LHCN-M2 (cell line): ENCODE measurements at places on chromosomes 4 and X. TPM values are rescaled to one million over a fixed set of nuclear protein-coding genes. Genes with fewer than 3 reads are reported as not detected.
A peak's percentile ranks its signal among the peaks of the same experiment; 100 is the strongest.

Gene IL13RA2
- not detected in 2 replicates for total RNA-seq

DNA sequence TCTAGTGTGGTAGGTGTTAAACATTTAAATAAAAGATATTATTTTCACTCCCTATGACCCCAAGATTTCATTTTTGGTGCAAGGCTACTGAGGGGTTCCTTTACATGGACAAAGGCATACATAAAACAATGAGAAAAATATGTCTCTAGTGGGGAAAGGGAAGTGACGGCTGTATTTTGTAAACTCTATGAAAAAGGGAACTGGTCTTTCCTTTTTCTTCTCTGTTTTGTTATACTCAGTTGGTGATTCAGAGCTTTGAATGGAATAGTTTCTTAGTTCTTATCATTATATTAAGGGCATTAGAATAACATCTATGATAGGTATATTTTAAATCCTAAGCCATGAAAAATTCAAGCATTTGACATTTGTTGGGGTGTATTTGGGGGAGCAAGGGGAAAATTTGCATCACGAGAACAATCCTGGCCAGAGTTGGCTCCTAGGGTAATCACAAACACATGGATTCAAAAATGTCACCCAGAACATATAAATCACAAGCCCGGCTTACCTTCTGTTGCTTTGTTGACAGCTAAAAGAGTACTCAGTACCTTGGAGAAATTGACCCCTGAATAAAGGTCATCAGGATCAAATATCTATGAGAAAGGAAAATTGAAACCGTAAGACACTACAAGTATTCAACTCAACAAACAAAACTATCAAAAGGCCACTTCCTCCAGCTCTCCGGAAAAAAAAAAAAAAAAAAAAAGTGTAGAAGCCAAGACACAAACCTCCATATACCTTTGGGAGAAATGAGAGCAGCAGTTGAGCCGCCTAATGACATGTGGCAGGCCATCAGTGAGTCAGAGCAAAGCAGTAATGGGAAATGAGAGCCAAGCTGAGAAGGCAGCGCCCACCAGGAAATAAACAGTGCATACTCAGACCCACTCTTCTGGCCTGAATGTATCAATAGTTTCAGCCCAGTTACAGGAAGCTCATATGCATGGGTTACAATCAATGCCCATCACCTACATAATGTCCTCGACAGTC lies 33.4 kb downstream of the ARHGEF6 start:
- peak; percentile 30 for DNase-seq

Gene ADH1B
- not detected in 2 replicates for total RNA-seq

DNA sequence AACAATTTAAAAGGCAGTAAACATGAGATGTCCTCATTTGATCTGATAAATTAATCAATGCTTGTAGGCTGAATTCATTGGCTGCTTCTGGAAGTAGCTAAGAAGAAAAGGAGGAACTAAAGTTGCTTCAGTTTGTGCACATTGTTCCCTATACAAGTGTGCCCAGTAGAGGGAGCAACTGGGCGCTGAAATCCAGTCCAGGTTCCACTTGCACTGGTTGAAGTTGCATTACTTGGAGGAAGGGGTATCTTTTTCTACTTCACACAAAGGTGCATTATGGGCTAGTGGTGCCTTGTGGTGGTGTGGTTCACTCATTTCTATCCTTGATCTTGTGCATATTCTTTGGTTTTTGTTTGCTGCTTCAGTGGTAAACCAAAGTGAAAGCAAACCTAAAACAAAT lies 67.9 kb upstream of the SOX3 start:
- DNase-seq, result peak; percentile 5

Gene BEND2
- not detected in 2 replicates for total RNA-seq

DNA sequence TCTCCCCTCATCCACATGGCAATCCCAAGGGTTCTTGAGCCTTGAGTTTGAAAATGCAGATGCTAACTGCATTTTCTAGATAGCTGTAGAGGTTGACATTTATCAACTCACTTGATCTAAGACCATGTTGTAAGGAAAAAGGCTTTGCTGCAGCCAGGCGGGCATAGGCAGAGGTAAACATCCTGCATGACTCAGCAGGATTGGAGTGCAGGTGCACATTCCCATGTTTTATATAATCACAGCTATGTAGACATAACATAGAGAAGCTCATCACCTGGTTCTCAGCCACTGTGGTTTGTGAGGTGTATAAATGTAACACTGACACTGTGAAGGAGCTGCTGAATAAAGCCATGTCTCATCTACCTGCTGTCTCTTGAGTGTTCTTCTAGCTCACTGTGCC lies 62.3 kb upstream of the PDE5A start:
- DNase-seq, result peak; percentile 12

Gene GC
- not detected in 2 replicates for total RNA-seq

Gene CDX4
- not detected in 2 replicates for total RNA-seq

- no peak for DNase-seq
Measured at GRCh38 chr4:118755438-118756226, 70.4 kb downstream of the METTL14 start.

DNA sequence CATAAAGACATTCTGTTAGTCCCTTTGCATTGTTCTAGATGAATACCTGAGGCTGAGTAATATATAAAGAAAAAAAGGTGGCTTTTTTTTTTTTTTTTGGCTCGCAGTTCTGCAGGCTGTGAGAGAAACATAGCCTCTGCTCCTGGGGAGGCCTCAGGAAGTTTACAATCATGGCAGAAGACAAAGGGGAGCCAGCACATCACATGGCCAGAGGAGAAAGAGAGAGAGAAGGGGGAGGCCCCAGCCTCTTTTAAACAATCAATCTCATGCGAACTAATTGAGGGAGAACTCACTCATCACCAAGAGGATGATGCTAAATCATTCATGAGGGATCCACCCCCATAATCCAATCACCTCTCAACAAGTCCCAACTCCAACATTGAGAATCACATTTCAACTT lies 364.0 kb upstream of the EPHA5 start:
- DNase-seq, result no peak

DNA sequence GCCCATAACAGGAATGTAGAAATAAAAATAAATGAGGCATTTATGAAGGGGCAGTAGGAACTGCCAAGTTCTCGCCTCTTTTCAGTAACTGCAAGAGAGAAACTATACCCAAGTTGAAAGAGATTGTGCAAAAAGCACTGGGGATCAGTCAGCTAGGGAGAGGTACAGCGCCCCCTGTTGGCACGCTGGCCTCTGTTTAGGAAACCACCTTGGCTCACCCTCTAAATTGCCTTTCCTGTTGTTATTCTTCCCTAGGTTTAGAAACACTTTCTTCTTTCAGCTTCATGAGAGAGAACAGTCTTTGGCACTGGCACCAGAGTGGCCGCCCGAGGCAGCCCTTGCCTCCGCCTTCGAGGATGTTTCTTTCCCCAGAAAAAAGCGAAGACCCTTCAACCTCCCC lies 348.5 kb downstream of the MID1IP1 start:
- peak; percentile 24 for DNase-seq

DNA sequence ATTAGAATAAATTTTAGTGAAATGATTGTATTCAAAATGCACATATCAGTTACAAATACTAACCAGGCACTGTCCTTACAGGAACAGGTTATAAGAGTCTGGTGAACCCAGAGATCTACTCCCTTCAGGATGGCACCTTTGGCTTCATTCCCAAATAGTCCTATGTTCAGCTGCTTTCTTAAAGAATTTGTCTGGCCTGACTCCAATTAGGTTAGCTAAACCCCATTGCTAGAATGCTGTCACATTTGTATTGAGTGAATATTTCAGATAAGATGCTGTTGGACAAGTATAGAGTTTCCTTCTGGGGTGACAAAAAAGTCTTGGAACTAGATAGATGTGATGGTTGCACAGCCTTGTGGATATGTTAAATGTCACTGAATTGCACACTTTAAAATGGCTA lies 69.4 kb downstream of the EFHC2 start:
- peak; percentile 17 for DNase-seq

- DNase-seq, result no peak
Measured at GRCh38 chr4:41852229-41852628, 83.0 kb upstream of the TMEM33 start.

- no peak for DNase-seq
Measured at GRCh38 chrX:14354521-14354920, 174.8 kb upstream of the GLRA2 start.

DNA sequence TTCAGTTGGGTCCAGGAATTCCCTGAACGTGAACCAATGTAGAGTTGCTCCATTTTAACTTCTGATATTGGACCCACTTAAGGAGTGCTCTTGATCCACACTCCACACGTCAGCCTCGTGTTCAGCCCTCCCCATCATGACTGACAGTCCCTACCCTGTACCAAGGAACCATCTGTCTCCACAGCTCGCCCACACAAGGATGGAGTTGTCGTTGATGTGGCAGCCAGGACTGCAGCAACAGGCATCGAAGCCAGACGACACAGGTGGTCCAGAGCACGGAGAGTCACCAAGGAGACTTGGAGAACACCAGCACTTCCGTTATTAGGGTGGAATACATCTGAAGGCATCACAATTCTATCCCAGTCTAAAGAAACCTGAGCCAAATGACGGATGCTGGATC lies 472.1 kb upstream of the NR3C2 start:
- DNase-seq, result no peak

GRCh38 chr4:152112190-152112589 lies 351.4 kb upstream of the GATB start:
- no peak for DNase-seq

GRCh38 chr4:114180481-114180880 lies 201.0 kb upstream of the ARSJ start:
- peak; percentile 84 for DNase-seq

Gene ARHGAP6
- total RNA-seq, result 4.7 and 5.2 TPM in 2 replicates

DNA sequence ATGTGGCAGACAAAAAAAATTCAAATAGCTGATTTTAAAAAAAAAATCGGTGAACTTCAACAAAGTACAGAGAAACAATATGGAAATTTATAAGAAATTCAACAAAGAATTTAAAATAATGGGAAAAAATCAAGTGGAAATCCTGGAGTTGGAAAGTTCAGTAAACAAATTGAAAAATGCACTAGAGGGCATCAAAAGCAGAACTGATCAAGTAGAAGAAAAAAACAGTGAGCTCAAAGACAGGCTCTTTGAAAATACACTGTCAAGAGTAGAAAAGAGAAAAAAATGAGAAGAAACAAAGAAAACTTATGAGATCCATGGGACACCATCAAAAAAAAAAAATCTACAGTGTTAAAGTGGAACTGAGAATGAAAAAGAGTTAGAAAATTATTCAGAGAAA lies 19.6 kb upstream of the FRG1 start:
- DNase-seq, result no peak

GRCh38 chr4:68167706-68168105 lies 38.0 kb upstream of the TMPRSS11F start:
- no peak for DNase-seq

Gene UCP1
- total RNA-seq, result not detected in 2 replicates

GRCh38 chr4:164890691-164891090 lies 13.7 kb downstream of the APELA start:
- DNase-seq, result no peak

Gene F11
- total RNA-seq, result not detected in 2 replicates
